Osteoblast (primary cell): ENCODE measurements at places on chromosomes 2 and 18. TPM values are rescaled to one million over a fixed set of nuclear protein-coding genes. Genes with fewer than 3 reads are reported as not detected.

- peak overlapping the region; percentile 56 for H3K27ac ChIP-seq
- DNase-seq, result peak; percentile 92
- no peaks in the 10 kb centered on the region for H3K27me3 ChIP-seq
Measured at GRCh38 chr2:218658671-218659257, 659 bp downstream of the ZNF142 start.

- no peak overlapping the region for H3K4me3 ChIP-seq
- no peak overlapping the region for H3K27ac ChIP-seq
- H3K4me1 ChIP-seq, result no peaks in the 10 kb centered on the region
- DNase-seq, result no peak
Measured at GRCh38 chr2:151904807-151905206, 76.6 kb upstream of the ARL5A start.

DNA sequence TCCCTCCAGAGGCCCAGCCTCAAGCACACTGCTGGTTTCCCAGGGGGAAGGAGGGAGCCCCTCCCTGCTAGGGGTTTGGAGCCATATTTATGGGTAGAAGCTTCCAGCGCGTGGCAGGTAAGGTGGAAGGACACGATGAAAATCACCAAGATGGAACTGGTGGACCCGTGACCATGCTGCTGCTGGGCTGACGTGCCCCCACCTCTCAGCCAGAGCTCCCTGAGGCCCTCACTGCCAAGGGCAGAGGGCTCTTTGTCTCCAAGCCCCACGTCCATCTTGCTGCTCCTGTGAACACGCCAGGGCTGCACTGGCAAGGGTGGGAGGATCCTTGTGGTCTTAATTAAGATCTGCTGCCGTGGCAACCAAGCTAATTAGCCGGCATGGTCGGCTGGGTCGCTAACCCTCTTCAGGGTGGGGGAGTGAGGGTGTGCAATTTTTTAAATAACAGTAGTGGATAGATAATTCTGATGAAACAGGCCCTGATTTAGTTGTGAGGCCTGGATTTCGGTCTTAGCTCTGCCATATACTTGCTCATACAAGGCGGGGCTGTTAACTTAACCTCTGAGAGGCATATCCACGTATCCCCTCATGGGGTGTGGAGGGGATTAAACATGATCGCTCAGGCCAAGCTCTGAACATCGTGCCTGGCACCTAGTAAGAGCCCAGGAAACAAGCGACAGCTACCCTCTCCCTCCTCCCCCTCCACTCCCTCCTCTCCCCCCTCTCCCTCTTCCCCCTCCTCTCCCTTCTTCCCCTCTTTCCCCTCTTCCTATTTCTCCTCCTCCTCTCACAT lies 232.8 kb downstream of the CELF4 start:
- no peak overlapping the region for H3K27ac ChIP-seq
- H3K4me1 ChIP-seq, result peaks cover 5% of the 10 kb centered on the region
- H3K27me3 ChIP-seq, result no peaks in the 10 kb centered on the region

DNA sequence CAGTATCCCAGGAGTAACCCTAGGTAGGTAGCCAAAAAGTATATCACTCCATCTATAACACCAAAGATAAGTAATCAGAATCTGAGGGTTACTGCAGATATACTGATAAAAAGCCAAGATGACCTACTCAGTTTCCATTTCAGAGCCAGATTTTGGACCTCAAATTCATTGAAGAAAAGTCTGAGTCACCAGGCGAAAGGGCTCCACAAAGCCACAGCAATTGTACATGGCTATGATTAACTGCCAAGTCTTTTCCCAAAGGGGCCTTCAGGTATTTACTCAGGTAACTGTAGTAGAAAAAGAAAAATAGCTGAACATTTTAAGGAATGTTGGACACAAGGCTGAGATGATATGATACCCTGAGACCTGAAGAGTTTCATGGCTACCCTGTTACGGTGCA lies 75.6 kb upstream of the KCNH7 start:
- no peaks in the 10 kb centered on the region for H3K36me3 ChIP-seq
- DNase-seq, result peak; percentile 30
- H3K27ac ChIP-seq, result no peak overlapping the region
- no peak overlapping the region for H3K4me3 ChIP-seq
- H3K27me3 ChIP-seq, result no peaks in the 10 kb centered on the region

DNA sequence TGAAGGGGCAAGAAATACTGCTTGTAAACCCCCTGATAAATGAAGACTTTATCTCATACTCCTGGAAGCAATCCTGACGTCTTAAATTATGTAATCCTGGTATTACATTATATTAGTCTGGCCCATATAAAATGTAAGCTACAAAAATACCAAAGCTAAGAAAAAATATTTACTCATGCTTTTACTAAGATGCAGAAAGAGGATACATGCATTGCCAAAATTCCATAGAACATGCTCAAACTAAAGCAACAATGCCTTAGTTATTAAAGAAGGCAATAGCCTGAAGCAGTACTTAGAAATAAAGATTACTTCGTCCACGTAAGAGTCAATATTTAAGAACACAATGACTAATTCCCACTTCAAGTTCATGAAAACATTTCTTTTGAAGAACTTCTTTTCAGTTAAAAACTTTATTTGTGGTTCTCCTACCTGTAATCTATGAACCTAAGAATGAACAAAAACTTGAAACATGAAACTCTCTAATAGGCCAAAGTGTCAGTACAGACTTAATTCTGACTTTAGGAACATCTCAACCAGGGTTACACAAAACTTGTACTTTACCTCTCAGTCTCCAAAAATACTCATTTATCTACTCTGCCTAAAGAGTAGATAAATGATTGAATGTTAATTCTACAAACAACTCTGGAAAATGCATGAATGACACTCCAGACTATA lies 117.3 kb downstream of the THADA start:
- no peak overlapping the region for H3K27ac ChIP-seq
- peak; percentile 32 for DNase-seq
- H3K27me3 ChIP-seq, result no peaks in the 10 kb centered on the region
- peaks cover 9% of the 10 kb centered on the region for H3K36me3 ChIP-seq
- H3K4me3 ChIP-seq, result no peak overlapping the region

DNA sequence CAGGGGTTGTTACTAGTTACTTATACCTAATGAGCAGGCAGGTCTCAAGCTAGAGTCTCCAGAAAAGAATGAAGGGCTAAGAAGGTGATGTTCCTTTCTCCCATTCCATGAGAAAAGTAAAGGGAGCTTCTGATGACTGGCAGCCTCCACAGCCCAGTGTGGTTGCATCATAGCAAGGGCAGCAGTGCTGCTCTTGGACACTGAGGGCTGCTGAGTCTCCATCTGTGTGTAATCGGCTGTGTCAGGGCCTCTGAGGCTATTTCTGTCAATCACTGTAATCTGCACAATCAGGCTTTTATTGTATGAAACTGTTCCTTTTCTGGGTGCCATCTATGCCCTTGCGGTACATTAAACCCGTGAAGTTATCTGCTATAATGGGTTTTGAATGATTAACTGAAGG lies 164.1 kb upstream of the FBXO11 start:
- no peaks in the 10 kb centered on the region for H3K4me1 ChIP-seq
- H3K4me3 ChIP-seq, result no peak overlapping the region
- H3K27me3 ChIP-seq, result peaks cover 3% of the 10 kb centered on the region
- no peak overlapping the region for H3K27ac ChIP-seq

- H3K36me3 ChIP-seq, result no peaks in the 10 kb centered on the region
- no peak for DNase-seq
- no peak overlapping the region for H3K27ac ChIP-seq
- no peak overlapping the region for H3K4me3 ChIP-seq
Measured at GRCh38 chr18:50751490-50751889, 68.3 kb downstream of the MRO start.

- no peaks in the 10 kb centered on the region for H3K27me3 ChIP-seq
- no peak overlapping the region for H3K4me3 ChIP-seq
- H3K4me1 ChIP-seq, result peaks cover 11% of the 10 kb centered on the region
- H3K36me3 ChIP-seq, result no peaks in the 10 kb centered on the region
Measured at GRCh38 chr2:10517351-10518043, 69.4 kb upstream of the ODC1 start.

C2orf92 gene
- total RNA-seq, result 2.5 and 3.2 TPM in 2 replicates

STK16 gene
- 29.5 and 31.8 TPM in 2 replicates for total RNA-seq

CAD gene
- total RNA-seq, result 28.6 and 30.8 TPM in 2 replicates

C2orf81 gene
- 0.72 and 1.5 TPM in 2 replicates for total RNA-seq

ST8SIA5 gene
- under 0.01 TPM in 2 replicates for total RNA-seq

GTF2A1L gene
- total RNA-seq, result 0.59 and 1.1 TPM in 2 replicates
